ENCODE measurements at places on chromosomes 7 and 10.

- DNase-seq: no peak
Measured at GRCh38 chr7:90465816-90466215, 3.6 kb upstream of the PTTG1IP2 start.

- no peak for DNase-seq
Measured at GRCh38 chr7:48438206-48438605, 266.9 kb downstream of the ABCA13 start.

DNA sequence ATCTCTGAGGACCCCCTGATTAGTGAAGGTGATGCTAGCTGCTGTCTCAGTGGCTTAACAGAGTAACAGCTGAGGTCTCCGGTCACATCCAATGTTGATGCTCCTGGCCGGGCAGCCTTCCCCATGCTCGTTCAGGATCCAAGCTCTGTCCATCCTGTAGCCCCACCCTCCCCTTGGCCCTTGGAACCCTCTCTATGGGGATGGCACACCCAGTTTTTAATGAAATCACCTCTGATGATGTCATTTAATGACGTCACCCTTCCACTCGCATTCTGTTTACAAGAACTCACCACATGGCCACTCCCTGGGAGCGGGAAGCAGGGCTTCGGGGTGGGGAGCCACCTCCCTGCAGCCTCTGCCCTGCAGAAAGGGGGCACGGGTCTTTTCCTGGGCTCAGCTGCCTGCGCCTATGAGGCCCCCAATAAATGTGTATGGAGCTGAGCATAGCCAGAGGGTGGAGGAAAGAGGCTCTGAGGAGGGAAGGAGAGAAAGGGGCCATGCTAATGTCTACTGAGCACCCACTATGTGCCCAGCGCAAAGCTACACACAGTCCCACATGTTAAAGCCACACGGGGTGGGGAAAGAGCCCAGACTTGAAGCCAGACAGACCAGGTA is 95.5 kb downstream of the OAT start:
- DNase-seq: no peak

GRCh38 chr10:90917968-90918318 is 2.9 kb downstream of the ANKRD1 start:
- DNase-seq: no peak

DNA sequence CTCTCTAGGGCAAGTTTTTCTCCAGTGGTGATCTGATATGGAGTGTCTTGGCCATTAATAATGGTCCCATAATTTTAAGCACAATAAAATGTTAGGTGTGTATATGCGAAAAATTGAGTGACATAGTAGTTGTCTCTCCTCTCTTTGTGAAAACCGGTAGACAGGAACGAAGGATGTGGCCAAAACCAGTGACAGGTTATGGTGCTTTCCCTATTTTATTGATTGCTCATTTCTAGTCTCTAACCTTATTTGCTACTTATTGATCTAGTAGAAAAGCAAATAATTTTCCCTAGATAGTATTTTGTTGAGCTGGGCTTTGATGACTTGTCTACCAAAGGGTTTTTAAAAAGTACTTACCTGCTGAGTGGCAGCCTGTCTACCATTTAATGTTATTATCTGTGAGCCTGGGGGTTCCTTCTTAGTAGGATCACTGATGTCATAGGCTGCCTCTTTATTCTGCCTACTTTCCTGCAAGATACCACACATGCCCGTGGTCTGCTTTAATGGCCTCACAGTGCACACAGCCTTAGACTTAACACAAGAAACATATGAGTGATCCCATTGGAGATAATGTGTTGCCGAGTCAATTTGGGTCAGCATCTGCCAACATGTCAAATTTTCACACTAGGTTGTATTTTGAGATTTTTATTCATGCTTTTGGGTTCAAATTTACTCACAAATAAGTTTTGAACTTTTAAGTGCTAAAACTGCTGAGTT is 100.0 kb downstream of the AUTS2 start:
- DNase-seq: no peak

- DNase-seq: no peak
Measured at GRCh38 chr7:95470452-95470851, 15.3 kb upstream of the ASB4 start.

- no peak for DNase-seq
Measured at GRCh38 chr10:71575451-71575850, 144.1 kb downstream of the C10orf105 start.

DNA sequence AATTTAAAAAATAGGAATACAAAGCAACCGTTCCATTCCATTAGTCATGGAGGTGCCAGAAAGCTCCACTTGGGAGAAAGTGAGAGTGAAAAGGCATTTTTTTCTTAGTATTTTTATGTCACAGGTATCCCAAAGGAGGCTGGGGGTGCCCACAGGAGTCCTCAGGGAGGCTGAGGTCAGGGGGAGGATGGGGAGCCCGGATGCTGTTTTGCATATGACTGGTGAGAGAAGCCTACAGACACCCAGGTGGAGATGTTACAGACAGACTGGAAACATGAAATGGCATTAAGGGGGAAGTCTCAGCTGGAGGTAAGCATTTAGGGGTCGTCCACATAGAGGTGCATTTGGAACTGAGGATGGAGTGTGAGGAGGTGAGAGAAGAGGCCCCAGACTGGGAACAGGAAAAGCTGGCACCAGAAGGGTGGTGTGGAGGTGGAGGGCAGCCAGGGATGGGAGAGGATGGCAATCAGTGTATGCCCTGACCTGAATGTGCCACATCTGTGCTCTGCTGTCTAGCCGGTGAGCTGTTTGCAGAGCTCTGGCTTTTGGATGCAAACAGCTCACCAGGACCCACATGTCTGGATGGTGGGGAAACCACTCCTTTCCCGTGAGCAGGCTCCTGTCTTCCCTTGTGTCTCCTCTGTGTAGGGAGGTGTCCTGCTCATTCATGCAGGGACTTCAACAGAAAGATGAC is 101.1 kb downstream of the RAMP3 start:
- DNase-seq: no peak

GRCh38 chr7:45598886-45599520 is 24.8 kb downstream of the ADCY1 start:
- DNase-seq: no peak

DNA sequence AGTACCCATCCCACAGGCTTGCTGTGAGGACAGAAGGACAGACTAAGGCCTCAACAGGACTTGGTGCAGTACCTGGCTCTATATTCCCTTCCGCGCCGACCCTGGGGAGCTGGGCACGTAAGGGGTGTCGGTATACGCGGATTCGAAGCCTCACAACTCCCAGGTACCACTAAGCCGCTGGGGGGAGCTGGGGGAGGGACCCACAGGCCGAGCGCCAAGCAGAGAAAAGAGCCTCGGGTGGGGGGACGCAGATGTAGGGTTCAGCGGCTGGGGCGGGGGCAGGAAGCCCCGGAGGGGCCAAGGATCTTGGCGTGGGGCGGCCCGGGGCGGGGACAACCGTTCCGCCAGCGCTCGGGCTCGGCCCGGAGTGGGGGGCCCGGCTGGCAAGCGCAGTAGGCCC is 126.4 kb upstream of the ZNF746 start:
- no peak for DNase-seq

- DNase-seq: no peak
Measured at GRCh38 chr7:150968734-150969372, 9.3 kb downstream of the KCNH2 start.

DNA sequence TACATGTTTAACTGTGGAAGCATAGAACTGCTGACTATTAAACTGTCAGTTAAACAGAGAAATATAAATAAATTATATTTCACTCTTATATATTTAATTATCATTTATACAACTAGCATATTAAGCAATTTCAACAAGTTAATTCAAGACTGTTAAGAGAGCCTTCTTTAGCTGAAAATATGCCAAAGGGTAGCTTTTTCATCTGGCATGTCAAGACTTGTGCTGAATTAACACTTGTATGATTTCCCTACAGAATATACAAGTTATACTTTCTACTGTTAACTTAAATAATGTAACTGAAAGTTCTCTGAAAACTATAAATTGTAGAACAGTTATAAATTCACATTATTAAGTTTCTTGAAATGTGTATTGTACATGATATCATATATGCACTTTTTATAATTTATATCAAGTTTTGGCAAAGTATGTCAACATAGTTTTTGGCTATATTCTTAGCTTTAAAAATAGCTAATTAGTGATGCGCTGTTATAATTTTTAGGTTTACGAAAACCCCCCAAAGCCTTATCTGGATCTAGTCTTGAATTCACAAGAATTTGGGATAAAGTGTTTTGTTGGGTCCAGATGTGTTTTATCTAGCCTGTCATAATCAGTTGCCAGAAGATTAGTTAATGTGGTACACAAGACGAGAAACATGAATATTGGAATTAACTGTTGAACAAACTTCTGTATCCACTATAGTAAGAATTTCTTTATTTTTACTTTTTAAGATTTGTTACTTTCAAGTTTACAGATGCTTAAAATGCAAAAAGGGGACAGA is 231.1 kb upstream of the FOXP2 start:
- no peak for DNase-seq

DNA sequence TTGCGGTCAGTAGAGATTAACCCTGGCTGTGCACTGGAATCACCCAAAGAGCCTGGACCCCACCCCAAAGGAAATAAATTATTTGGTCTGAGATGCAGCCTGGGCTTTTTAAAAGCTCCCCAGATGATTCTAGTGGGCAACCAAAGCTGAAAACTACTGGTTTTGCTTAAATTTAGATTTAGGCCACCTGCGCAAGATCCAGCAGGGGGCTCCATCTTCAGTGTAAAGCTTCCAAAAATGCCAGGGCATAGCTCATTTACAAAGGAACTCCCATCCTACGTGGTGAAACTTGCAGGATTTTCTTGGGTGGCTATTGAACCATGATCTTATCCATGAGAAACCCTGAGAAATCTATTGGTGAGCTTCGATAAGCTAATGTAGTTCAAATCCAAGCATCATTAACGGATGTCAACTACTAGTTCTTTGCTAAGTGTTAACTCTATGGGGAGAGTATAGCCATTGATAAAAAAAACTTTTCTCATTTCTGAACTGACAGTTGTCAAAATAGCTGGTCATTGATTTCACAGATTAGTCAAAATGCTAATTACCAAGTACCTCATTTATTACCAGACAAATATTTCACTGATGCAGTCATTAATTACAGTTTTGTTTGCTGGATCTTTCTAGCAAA is 315.3 kb downstream of the LHFPL3 start:
- DNase-seq: no peak

GRCh38 chr10:58529077-58529728 is 16.5 kb downstream of the BICC1 start:
- no peak for DNase-seq

DNA sequence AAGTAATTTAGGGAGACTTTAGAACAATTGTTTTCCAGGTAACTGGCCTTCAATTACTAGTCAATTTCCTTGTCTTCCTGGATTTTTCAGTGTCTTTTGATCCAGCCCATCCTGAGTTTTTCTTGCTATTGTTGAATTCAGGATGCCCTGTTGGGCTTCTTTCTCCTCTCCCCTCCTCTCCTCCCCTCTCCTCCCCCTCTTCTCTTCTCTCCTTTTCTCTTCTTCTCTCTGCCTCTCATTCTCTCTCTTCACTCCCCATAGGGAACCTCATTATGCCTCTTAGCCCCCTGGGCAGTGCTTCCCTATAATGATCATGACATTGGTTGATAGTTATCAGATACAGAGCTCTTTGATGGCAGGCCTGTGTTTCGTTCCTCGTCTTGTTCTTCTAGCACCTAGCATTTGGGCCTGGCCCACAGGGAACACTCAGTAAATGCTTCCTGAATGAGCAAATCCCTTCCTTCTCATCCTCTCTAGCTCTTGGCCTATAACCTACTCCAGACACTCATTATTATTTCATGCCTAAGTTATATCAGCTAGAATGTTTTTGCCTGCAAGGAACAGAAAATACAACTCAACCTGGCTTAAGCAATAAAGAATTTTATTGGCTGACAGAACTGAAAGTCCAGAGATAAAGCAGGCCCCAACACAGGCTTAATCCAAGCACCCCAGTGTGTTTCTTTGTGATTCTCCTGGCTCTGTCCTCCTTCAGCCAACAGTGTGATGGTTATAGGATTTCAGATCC is 56.8 kb downstream of the CACNB2 start:
- no peak for DNase-seq

- no peak for DNase-seq
Measured at GRCh38 chr10:119455609-119456434, 86.7 kb downstream of the RGS10 start.

DNA sequence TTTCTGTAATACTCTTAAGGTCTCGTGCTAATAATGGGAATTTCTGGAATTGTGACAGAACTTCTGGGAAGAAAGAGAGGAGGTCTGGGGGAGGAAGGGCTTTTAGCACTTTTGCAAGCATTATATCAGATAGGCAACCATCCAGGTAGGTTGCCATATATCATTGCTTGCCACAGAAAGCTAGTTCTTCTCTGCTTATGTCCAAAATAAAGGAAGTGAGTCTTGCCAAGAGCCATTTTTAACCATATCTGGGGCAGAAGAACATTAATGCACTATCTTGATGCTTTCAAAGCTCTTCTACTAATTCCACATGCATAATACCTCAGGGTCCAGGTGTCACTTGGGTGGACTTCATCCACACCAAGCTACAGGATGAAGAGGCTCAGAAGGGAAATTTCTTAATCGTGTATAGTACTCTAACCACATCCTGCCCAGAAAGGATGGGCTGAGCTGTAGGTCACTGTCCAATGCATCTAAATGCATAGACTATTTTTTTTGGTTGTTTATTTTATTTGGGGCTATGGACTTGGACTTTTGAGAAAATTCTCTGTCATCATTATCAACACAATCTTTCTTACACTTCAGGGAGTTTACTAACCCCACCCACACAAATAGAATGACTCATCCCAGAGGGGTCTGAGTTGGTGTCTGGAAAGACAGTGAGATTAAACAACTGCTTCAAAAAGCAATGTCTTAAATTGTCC is 68.9 kb upstream of the ADO start:
- DNase-seq: no peak

DNA sequence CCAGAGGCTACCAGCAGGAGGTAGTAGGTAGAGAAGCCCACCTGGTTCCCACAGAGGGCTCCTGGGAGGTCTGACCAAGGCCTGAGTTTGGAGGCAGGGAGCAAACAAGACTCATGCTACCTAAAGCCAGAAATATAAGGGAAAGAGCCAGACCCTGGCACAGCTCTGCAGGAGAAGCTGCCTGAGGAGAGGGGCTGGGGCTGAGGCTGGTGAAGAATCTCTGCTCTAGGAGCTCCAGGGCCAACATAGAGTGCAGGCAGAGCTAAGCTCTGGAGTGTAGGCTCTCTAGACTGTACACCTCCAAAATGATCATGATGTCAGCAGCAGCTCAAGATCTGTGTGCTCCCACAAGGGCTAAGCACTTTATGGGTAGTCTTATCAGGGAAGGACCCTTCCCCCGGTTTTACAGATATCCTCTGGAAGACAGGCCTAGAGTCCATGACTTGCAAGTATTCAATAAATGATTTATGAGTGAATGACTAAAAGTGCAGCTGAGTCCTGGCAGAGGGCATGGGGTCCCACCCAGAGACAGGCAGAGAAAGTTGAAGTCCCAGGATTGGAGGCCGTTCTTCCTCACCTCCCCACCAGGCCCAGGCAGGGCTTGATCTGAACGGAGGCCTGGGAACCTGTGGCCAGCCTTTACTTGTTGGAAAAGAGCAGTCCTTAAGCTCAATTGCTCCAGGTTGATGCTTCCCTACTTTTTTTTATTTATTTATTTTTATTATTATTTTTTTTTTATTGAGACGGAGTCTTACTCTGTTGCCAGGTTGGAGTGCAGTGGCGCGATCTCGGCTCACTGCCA is 71.5 kb upstream of the LRRC4 start:
- DNase-seq: no peak
